ENCODE measurements at places on chromosomes 2 and 18.

- DNase-seq = no peak
Observed at GRCh38 chr2:14513903-14514302, 118.6 kb upstream of the LRATD1 start.

DNA sequence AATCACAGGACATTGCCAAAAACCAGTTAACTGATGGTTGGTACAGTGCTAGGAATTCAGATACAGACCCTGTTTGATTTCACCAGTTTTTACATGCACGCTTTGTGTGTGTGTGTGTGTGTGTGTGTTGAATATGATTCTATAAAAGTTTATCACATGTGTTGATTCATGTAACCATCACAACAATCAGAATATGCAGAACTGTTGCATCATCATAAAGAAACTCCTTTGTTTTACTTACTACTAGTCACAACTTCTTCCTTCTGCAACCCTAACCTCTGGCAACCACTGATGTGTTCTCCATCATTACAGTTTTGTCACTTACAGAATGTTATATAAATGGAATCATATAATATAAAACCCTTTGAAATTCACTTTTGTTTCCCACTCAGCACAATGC, 144.8 kb upstream of the CYP26B1 start:
- no peak for DNase-seq

GRCh38 chr2:119196301-119197125, 27.1 kb upstream of the STEAP3 start:
- no peak for DNase-seq

DNA sequence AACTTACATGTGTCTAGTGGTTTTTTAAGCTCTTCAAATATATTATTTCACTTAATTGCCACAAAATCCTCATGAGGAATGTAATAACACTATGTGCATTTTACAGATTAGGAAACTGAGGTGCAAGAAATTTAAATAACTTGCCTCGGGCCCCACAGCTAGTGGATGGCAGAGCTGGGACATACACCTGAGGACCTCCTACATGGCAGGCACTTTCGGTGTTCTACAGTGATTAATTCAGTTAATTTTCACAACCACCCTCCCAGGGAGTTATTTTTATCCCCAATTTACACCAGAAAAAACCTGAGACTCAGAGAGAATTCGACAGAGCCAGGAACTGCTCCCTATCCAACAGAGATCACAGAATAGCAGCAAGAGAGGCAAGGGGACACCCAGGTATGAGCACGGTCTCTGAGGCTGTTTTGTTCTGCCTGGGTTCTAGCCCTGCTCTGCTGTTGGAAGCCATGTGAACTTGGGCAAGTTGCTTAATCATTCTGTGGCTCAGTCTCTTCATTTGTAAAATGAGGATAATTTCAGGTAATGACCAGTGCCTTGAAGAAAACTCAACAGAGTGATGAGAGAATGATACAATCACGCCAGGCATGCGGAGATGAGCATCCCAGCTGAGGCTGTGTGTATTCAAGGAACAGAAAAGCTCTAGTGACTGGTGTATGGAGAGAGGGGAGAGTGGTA, 82.3 kb downstream of the MYCN start:
- no peak for DNase-seq

GRCh38 chr18:36186461-36187192, 670 bp upstream of the MOCOS start:
- no peak for DNase-seq

- no peak for DNase-seq
Observed at GRCh38 chr2:6878549-6878948, 972 bp downstream of the RSAD2 start.

DNA sequence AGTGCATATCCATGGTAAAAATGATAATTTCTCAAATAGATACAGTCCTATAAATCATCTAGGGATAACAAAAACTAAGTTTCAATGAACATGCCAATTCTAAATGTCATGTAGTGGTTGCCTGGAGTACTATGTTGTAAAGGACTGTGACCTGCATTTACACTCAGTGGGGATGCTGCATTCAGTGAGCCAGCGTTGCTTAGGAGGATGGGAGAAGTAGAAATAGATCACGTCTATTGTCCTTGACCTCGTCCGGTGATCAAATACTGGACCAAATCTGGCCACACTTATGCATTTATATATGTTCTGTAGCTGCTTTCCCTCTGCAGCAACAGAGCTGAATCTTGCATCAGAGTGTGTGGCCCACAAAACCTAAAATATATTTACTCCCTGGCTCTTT, 139.0 kb upstream of the ETAA1 start:
- no peak for DNase-seq

- no peak for DNase-seq
Observed at GRCh38 chr18:10057894-10058791, 144.3 kb downstream of the VAPA start.

DNA sequence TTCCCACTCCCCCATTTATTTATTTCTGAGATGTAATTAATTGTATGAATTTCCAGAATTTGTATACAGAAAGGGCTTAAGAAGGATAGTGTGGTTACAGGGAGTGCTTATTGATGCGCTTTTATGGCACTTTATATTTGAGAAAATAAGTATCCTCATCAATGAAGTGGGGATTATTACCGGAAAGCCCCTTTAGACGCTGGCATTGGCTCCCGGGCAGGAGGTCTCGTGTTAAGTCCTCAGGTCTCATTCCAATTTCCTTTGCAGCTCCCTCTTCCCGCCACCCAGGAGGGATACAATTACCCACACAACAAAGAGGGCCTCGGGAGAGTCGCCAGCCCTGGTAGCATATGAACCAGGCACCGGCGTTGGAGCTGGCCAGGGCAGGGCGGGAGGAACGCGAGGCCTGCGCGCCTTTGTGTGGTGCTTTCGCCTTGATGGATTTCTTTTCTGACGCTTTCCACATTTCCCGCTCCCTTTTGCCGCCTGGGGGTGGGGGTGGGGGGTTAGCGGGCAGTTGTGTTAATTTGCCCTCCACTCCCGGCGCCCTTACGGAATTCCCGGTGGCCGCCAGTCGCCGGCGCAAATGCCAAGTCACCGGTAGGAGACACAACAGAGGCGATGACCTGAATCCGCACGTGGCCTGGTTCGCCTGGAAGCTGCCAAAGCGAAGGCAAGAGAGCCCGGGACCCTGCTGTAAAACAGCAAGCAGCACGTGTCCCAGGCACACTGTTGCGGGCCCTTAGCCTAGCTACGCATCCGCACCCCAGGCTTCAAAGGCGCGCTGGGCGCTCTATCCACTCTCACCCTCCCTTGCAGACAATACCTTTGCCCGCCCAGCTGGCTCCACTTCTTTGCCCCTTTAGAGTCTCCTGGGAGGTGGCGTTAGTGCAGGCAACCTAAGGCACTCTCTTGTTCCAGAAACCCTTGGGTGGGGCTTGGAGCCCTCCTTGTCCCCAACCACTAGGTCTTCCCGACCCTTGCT, 3.3 kb downstream of the GAD1 start:
- no peak for DNase-seq

Measured in stimulated activated CD4-positive, alpha-beta T cell treated with anti-CD3 and anti-CD28 coated beads, Interleukin-4, amount 100 ng/mL, for 4 hours (primary cell).